ENCODE measurements at places on chromosomes 11 and 22. TPM values are rescaled to one million over a fixed set of nuclear protein-coding genes. Genes with fewer than 3 reads are reported as not detected.

DNA sequence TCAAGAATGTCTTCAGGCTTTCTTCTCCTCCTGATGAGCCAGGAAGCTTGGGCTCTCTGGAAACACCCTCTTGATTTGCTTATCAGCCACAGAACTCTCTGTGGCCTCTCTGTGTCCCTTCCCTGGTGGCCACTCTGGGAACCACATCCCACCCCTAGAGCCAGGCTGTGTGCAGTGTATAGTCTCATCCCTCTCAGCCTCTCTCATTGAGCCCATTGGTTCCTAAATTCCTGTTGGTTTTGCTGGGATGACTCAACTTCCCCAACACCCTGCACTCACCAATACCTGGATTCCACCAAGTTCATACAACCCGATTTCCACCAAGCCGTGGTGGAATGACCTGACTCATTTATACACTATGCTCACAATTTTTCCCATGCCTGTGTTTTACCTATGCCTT, 5.2 kb downstream of the IRAG1 start:
- DNase-seq = no peak

The BIK gene
- 9.9 TPM for total RNA-seq

DNA sequence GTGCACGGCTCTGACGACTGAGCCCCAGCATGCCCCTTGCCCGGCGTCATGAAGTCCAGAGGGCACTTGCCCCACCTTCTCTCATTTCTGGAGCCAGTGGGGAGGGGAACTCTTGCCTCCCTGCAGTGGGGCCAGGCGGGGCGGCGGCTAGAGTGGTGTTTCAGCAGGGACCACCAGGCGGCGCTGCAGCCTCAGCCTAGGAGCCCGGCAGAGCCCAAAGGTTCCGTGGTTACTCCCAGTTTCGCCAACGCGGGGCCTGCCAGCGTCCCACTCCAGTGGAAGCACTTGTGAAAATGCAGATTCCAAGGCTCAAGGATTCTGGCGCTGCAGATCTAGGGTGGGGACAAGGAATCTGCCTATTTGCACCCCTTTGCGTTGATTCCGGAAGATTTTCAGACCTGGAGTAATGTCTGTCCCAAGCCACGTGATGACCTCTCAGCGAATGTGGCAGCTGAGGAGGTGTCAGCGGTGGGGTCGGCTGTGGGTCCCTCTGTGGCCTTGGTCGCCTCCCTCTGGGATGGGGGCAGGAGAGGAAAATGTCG, 55.7 kb downstream of the CD82 start:
- DNase-seq = peak; percentile 93

GRCh38 chr22:40199223-40199622, 21.5 kb downstream of the TNRC6B start:
- no peak for DNase-seq

The SLC29A2 gene
- total RNA-seq = 35.7 TPM

The P2RX6 gene
- total RNA-seq = 0.72 TPM

The GAB4 gene
- total RNA-seq = not detected

The ADORA2A gene
- total RNA-seq = 9.4 TPM

DNA sequence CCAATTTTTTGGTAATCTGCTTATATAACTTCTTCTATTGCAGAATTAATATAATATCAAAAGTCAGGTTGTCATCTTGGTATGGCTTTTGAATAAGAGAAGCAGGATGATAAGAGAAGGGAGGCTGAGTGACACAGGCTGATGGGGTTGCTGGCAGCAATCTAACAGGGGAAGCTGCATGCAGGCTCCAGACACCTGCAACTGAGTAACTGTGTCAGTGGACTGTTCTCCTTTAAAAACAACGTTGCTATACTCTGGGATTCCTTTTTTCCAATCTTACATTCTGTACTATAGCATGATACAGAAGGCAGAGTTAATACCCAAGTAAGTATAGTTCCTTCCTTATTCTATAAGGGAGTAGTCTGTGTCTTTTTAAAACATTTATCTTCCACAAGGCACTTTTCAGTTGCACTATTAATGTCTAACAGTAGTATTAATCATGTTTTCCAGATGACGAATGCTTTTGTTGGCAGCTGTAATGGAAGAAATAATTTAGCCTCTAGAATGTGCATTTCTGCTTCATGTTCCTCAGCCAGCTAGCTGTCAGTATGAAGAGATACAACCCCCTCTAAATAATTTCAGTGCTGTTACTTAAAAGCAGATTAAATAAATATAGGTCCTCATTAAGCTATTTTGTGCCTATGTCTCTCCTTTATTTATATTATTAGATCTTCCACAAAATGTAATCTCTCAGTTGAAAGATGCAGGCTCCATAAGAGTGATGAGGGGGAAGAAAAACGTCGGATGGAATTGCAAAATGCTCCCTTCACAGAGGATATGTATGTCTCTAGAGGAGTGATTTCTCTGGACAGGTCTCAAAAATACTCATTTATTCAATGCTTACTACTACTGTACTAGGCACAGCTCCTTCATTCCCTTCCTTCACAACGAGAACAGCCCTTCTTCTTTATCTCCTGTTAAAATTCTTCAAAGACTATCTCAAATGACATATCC, 50.8 kb downstream of the ATG16L2 start:
- no peak for DNase-seq

- no peak for DNase-seq
These were observed 534.3 kb upstream of the ARHGAP42 start for GRCh38 chr11:100152766-100153165.

DNA sequence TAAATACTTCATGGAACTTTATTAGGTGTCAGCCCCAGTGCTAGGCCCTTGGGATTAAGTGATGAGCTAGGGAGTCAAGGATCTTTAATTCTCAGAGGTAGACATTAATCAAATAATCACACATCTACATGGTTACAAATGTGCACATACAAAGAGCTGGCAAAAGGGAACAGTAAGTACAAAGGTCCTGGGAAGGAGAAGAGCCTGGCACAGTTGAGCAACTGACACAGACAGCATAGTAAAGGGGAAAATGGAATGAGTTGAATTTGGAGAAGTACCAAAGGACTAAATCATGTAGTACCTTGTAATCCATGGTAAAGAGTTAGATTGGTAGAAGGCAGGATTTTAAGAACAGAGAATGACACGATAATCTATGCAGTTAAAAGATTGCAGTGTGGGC, 116.3 kb downstream of the APIP start:
- DNase-seq = no peak

DNA sequence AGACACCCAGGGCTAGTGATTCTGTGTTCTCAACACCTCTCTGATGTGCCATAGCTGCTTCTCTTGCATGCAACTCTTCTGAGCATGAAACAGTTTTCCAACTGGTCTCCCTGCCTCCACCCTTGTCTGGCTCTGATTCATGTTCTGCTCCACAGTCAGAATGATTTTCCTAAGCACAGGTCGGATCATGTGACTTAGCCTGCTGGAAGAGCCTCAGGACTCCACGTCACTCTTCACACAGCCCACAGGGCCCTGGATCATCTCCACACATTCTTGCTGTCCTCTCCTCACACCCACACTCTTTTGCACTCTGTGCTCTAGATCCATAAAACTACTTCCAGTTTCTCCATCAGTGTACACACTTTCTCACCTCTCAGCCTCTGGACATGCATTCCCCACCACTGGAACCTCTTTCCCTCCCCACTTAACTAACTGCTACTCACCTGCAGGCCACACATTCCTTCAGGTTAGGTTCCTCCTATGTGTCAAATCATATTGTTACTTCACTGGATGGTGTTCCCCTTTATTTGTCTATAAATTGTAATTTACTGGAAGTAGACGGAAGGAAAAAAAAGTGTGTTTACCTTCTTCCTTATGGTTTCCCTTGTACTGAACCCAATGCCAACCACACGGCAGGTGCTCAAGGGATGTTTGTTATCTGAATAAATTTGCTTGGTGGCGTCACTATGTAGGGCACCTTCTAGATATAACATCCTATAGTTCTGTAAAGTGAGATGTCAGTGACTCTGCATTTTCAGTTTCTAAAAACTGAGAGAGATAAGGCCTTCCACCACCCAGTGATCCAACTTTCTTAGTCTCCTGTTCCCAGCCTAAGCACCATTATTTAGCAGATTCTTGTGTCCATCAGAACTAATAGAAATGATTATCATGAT, 133.7 kb downstream of the ETS1 start:
- no peak for DNase-seq

The TMEM45B gene
- 0.81 TPM for total RNA-seq

All from mesothelial cell of epicardium (in vitro differentiated cells).